Mucosa of gallbladder (tissue), 1 donor: ENCODE measurements at places on chromosomes 16 and 17.

- peak; percentile 25 for DNase-seq
Measured at GRCh38 chr17:56592487-56593085, 913 bp upstream of the NOG start.

GRCh38 chr16:1712791-1713261 is 6.8 kb downstream of the MAPK8IP3 start:
- no peak for DNase-seq

- no peak for DNase-seq
Measured at GRCh38 chr16:85328676-85329058, 216.4 kb upstream of the CIBAR2 start.

- no peak for DNase-seq
Measured at GRCh38 chr17:80158846-80159245, 11.0 kb upstream of the CARD14 start.

DNA sequence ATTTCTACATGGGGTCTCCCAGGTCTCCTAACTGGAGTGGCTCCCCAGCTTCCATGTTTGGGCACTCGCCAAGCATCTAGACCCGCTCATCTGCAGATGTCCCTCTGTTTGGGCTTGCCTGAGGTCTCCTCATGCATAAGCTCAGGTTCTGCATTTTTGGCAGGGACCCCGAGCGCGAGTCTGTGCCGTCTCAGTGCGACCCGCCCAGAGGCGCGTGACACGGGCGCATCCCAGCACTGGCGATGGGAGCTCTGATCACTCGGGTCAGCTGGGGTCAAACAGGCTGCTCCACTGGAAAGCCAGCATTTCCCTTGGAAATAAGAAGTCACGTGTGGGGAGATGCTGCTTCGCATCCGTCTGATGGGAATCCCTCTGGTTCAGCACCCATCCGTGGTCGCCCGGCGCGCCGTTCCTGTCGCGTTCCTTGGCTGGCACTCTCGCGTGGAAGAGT is 56.9 kb upstream of the FASN start:
- DNase-seq, result no peak

- DNase-seq, result no peak
Measured at GRCh38 chr17:528253-528652, 175.6 kb upstream of the RPH3AL start.

DNA sequence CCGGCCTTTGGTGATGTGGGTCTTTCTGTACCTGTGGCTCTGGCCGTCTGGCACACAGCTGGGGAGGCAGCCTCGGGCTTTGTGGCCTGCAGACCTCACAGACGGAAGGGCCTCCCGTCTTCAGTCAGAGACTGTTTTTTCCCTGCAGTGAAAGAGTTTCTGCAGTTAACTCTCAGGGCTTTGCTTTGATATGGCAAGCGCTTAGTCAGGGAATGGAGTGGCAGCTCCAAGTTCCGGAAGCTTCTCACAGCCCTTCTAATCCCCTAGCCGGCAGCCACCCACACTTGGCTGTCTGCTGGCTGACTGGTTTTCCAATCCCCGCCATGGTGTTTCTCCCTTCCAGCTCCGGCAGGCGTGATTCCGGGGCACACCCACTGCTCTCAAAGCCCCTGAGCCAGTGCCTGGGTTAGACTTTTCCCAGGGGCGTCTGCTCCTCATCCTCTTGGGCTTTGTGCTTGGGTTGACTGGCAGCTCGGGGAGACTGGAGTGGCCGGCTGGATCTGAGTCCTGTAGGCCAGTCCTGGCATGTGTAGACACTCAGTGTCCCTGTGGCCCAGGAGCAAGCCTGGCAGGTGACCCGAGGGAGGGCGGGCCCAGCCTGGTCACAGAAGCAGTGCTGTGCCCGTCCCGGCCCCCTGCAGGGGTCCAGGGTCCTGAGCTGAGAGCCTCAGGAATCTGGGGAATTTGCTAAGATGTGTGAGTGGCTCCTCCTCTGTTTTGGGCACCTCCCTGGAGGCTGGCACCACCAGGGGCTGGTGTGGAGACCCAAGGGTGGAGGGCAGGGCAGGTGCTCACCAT is 29.9 kb downstream of the BAIAP2 start:
- no peak for DNase-seq
